ENCODE measurements at places on chromosomes 7 and 10.

GRCh38 chr7:120838281-120838682 lies 19.7 kb downstream of the TSPAN12 start:
- no peak overlapping the region for H3K27ac ChIP-seq
- H3K36me3 ChIP-seq = peaks cover 34% of the 10 kb centered on the region
- DNase-seq = no peak
- H3K4me1 ChIP-seq = no peaks in the 10 kb centered on the region
- H3K4me3 ChIP-seq = no peak overlapping the region

- H3K4me1 ChIP-seq = no peaks in the 10 kb centered on the region
- H3K4me3 ChIP-seq = no peak overlapping the region
- no peak for DNase-seq
- no peak overlapping the region for H3K27ac ChIP-seq
- H3K27me3 ChIP-seq = peaks cover 33% of the 10 kb centered on the region
Measured at GRCh38 chr7:31466036-31466435, 47.9 kb upstream of the ITPRID1 start.

- peaks cover 9% of the 10 kb centered on the region for H3K4me1 ChIP-seq
- H3K4me3 ChIP-seq = no peak overlapping the region
- no peaks in the 10 kb centered on the region for H3K36me3 ChIP-seq
- peaks cover 4% of the 10 kb centered on the region for H3K27me3 ChIP-seq
- no peak for DNase-seq
Measured at GRCh38 chr7:18352339-18353255, 143.0 kb upstream of the HDAC9 start.

- H3K4me3 ChIP-seq = no peak overlapping the region
- no peak overlapping the region for H3K27ac ChIP-seq
- H3K4me1 ChIP-seq = peaks cover 11% of the 10 kb centered on the region
Measured at GRCh38 chr7:138753610-138754009, 44.2 kb upstream of the TMEM213 start.

GRCh38 chr7:11831156-11831735 lies 752 bp downstream of the THSD7A start:
- peaks cover 16% of the 10 kb centered on the region for H3K4me1 ChIP-seq
- no peaks in the 10 kb centered on the region for H3K36me3 ChIP-seq
- DNase-seq = no peak
- peak overlapping the region; percentile 79 for H3K4me3 ChIP-seq

GRCh38 chr7:65397730-65398142 lies 24.1 kb downstream of the ZNF92 start:
- peak overlapping the region; percentile 18 for H3K27ac ChIP-seq
- H3K36me3 ChIP-seq = peaks cover 43% of the 10 kb centered on the region
- H3K27me3 ChIP-seq = no peaks in the 10 kb centered on the region
- peaks cover 5% of the 10 kb centered on the region for H3K4me1 ChIP-seq
- H3K4me3 ChIP-seq = no peak overlapping the region

GRCh38 chr7:108114117-108114841 lies 15.9 kb downstream of the LAMB4 start:
- H3K27ac ChIP-seq = no peak overlapping the region
- no peak for DNase-seq
- H3K36me3 ChIP-seq = peaks cover 2% of the 10 kb centered on the region
- no peaks in the 10 kb centered on the region for H3K27me3 ChIP-seq
- no peaks in the 10 kb centered on the region for H3K4me1 ChIP-seq
- H3K4me3 ChIP-seq = no peak overlapping the region

GRCh38 chr10:116269619-116270018 lies 3.4 kb downstream of the GFRA1 start:
- peaks cover 7% of the 10 kb centered on the region for H3K4me1 ChIP-seq
- no peak overlapping the region for H3K4me3 ChIP-seq
- no peak overlapping the region for H3K27ac ChIP-seq
- no peaks in the 10 kb centered on the region for H3K27me3 ChIP-seq
- DNase-seq = no peak

DNA sequence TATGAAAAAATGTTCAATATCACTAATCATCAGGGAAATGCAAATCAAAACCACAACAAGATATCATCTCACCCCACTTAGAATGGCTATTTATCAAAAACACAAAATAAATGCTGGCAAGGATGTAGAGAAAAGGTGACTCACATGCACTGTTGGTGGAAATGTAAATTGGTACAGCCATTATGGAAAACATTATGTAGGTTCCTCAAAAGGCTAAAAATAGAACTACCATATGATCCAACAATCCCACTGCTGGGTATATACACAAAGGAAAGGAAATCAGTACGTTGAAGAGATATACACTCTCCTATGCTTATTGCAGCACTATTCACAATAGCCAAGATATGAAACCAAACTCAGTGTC lies 50.2 kb downstream of the CDK1 start:
- H3K4me3 ChIP-seq = no peak overlapping the region
- H3K4me1 ChIP-seq = peaks cover 21% of the 10 kb centered on the region
- H3K27ac ChIP-seq = peak overlapping the region; percentile 63

GRCh38 chr10:73889014-73889413 lies 14.7 kb upstream of the CAMK2G start:
- H3K27ac ChIP-seq = peak overlapping the region; percentile 94
- H3K4me3 ChIP-seq = no peak overlapping the region
- H3K4me1 ChIP-seq = peaks cover 80% of the 10 kb centered on the region
- no peaks in the 10 kb centered on the region for H3K36me3 ChIP-seq

GRCh38 chr7:28180031-28180363 lies 598 bp downstream of the JAZF1 start:
- no peaks in the 10 kb centered on the region for H3K36me3 ChIP-seq
- H3K4me3 ChIP-seq = no peak overlapping the region
- H3K27me3 ChIP-seq = no peaks in the 10 kb centered on the region
- H3K4me1 ChIP-seq = peaks cover 23% of the 10 kb centered on the region
- no peak for DNase-seq
- H3K27ac ChIP-seq = no peak overlapping the region

GRCh38 chr7:141974831-141975230 lies 1.3 kb upstream of the TAS2R38 start:
- no peak overlapping the region for H3K4me3 ChIP-seq
- H3K4me1 ChIP-seq = peaks cover 7% of the 10 kb centered on the region
- no peak for DNase-seq
- H3K27me3 ChIP-seq = peaks cover 16% of the 10 kb centered on the region
- no peaks in the 10 kb centered on the region for H3K36me3 ChIP-seq
- no peak overlapping the region for H3K27ac ChIP-seq

- peak; percentile 90 for DNase-seq
- H3K27ac ChIP-seq = peak overlapping the region; percentile 85
- no peaks in the 10 kb centered on the region for H3K36me3 ChIP-seq
- H3K27me3 ChIP-seq = no peaks in the 10 kb centered on the region
- H3K4me3 ChIP-seq = peak overlapping the region; percentile 48
Measured at GRCh38 chr7:27873981-27874957, 134.3 kb downstream of the TAX1BP1 start.

DNA sequence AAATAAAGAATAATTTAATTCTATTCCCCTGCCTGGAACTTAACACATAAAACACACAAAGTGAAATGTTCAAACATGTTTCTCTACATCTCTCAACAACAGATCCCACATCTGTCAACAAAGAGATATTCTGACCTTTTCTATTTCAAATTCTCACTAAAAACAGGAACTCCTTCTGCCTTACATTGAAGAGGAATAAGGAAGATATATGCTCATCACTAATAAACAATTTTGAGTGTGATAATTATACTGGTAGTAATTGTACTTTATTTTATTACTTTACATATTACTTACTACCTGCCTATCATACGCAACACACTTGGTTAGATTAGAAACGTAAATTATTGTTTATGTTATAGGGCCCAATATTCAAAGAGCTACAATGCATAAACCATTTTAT lies 13.4 kb downstream of the AKR1C2 start:
- DNase-seq = no peak
- H3K36me3 ChIP-seq = no peaks in the 10 kb centered on the region
- no peak overlapping the region for H3K27ac ChIP-seq
- H3K4me1 ChIP-seq = no peaks in the 10 kb centered on the region
- peaks cover 11% of the 10 kb centered on the region for H3K27me3 ChIP-seq

DNA sequence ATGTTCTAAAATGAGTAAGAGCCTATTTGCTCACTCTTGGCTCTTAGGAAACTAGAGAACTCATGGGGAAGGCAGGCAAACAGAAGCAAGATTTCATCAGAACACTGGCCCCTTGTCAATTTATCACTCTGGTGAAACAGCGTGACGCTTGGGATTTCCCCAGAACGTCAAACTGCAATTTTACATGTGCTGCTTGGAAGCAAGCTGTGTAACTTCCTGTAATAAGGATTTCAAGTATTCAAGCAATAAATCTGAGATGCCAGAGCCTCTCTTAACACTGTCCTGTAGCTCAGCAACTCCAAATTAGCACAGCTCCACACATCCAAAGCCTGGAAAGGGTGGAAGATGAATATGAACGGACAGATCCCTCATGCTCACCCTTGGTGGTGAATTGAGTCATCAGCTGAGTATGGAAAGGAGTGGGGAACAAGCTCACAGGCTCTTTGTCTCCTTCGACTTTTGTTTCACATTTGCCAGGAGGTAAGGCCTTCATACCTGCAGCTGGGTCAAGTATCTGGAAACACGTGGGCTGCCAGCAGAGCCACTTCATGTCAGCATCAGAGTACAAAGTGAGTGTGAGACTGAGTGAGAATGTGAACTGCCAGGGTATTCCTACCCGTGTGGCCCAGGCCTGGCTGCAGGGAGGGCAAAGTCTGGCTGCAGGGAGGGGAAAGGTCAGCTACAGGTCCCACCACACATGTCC lies 140.4 kb upstream of the NAMPT start:
- H3K36me3 ChIP-seq = no peaks in the 10 kb centered on the region
- H3K27ac ChIP-seq = peak overlapping the region; percentile 54
- H3K4me3 ChIP-seq = no peak overlapping the region
- DNase-seq = no peak
- peaks cover 13% of the 10 kb centered on the region for H3K27me3 ChIP-seq

DNA sequence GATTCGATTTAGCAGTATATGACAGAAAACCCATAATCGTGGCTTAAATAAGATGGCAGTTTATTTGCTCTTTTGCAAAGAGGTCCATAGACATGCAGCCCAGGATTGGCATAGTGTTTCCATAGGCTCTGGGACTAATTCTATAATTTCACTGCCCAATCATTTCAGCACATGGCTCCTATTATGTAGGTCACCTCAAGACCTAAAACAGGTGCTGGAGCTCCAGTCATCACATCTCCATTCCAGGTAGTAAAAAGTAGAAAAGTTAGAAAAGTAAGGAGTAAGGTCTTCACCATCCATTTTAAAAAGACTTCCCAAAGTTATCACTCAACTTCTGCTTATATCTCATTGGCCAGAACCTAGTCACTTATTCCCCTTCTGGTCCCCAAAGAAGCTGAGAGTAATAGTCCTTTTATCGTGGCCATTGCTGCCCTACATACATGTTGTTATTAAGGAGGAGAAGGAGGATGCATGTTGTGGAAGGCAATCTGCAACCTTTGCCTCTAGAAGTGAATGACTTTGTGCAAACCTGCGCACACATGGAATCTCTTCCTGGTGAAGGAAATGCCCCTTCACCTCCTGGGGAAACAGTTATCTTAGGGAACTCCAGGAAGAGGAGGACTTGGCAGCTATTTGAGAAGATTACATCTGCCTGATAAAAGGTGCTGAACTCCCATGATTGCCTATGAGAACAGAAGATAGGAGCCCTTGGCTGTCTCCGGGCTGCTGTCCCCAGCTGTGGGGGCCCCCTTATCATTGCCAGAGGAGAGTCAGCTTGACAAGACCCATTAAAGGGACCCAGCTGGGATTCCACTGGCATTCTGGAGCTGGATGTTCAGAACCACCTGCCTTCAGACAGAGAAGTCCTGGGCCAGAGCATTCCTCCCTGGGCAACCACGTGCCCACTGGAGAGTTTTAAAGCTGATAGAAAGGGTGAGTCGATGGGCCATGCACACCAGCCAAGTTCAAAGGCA lies 330.6 kb upstream of the ZMIZ1 start:
- H3K27ac ChIP-seq = no peak overlapping the region
- no peak for DNase-seq
- no peak overlapping the region for H3K4me3 ChIP-seq
- no peaks in the 10 kb centered on the region for H3K36me3 ChIP-seq
- peaks cover 65% of the 10 kb centered on the region for H3K27me3 ChIP-seq
- peaks cover 20% of the 10 kb centered on the region for H3K4me1 ChIP-seq

DNA sequence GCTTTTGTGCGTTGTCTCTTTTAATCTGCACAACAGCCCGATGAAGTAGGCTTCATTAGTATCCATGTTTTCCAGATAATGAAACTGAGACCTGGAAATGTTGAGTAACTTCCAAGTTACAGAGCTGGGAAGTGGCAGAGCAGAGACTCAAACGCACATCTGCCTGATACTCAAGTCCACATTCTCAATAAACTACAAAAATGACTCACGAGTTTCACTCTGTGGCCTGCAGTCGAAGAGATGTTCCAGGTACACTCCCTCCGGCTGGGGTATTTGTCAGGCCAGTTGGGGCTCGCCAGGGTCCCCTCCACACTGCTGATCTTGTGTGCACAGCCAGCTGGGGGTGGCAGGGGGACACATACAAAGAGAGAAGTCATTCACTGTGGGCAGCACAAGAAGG lies 17.7 kb upstream of the OPALIN start:
- no peak overlapping the region for H3K27ac ChIP-seq
- peaks cover 7% of the 10 kb centered on the region for H3K4me1 ChIP-seq
- DNase-seq = no peak
- H3K36me3 ChIP-seq = no peaks in the 10 kb centered on the region
- no peak overlapping the region for H3K4me3 ChIP-seq

DNA sequence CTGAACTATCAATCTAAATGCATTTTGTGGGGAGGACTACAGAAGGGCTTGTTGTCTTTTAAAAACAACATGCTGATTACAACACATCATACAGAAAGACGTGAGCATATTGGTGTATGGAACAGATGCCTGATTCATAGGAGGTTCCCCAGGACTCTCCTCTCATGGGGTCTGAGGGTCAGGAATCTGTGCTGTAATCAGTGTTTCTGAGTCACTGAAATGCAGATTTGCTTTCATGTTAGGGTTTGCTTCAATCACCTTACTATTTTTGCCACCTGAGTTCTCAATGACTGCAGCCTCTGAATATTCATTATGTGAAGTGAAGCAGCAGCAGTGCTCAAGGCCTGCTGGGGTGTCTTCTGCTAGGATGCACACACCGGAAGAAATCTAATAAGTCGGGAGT lies 550 bp upstream of the ANK3 start:
- H3K4me1 ChIP-seq = peaks cover 9% of the 10 kb centered on the region
- peaks cover 1% of the 10 kb centered on the region for H3K36me3 ChIP-seq
- no peaks in the 10 kb centered on the region for H3K27me3 ChIP-seq
- H3K4me3 ChIP-seq = no peak overlapping the region
- H3K27ac ChIP-seq = no peak overlapping the region

DNA sequence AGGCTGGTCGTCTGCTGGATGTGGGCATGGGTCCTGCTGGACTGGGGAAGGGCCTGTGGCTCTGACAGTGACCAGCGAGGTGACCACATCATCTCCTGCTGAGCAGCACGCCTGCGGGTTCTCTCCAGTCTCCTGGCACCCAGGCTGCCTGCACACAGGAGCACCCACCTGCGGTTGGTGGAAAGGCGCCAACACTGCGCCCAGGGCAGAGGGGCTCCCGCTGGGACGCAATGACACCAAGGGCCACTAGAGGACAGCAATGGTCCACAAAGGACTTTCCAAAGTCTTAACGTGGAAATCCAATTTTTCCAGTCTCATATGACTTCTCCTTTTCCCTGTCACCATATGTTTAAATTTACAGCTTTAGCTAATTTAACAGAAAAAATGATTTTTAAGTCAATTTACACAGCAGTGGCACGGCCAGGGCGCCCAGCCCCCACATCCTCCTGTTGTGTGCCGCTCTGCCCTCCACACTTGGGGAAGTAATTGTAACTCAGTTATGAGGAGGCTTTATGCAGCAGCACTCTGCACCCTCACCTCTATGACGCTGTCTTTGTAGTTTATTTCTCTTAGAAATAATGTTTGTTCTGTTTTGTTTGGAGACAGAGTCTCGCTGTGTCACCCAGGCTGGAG lies 38.1 kb downstream of the CFAP46 start:
- H3K27ac ChIP-seq = no peak overlapping the region
- no peaks in the 10 kb centered on the region for H3K4me1 ChIP-seq
- no peaks in the 10 kb centered on the region for H3K36me3 ChIP-seq
- no peak for DNase-seq
- no peak overlapping the region for H3K4me3 ChIP-seq

GRCh38 chr7:107643407-107643806 lies 17.2 kb upstream of the SLC26A4 start:
- H3K27ac ChIP-seq = no peak overlapping the region
- peaks cover 27% of the 10 kb centered on the region for H3K27me3 ChIP-seq
- H3K4me3 ChIP-seq = no peak overlapping the region

Data from osteocyte (in vitro differentiated cells).